ENCODE measurements at places on chromosomes 2 and 18.

DNA sequence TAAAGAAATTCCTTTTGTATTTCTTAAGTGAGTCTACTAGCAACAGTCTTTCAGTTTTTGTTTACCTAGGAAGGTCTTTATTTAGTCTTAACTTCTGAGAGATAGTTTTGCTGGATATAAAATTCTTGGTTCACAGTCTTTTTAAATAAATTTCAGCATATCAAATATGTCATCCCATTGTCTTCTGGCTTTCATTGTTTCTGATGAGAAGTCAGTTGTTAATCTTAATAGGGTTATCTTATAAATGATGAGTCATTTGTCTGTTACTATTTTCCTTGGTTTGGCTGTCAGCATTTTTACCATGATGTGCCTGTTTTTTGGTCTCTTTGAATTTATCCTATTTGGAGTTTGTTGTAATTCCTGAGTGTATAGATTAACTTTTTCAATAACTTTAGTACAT, 129.3 kb downstream of the FAM210A start:
- DNase-seq, result no peak

DNA sequence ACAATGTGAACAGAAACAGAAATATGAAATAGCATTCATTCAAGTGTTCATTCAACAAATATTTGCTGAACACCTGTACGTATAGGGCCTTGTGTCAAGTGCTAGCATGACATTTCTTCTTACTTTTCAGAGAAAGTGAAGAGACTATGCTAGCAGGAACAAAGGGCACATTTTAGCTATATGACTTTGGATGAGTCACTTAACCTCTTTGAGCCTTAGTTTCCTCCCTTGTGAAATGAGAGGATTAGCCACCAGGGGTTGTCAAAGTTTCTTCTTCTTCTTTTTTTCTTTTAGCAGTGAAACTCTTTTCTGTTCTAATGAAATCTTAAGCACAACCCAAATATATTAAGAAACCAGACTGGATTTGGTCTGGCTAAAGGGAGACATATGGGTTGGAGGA, 53.1 kb downstream of the FIGN start:
- no peak for DNase-seq

- no peak for DNase-seq
These were observed 25.5 kb upstream of the SLC1A4 start for GRCh38 chr2:64963719-64964118.

GRCh38 chr18:24949908-24950307, 402.1 kb downstream of the ZNF521 start:
- DNase-seq, result no peak

GRCh38 chr2:126448611-126449010, 207.3 kb upstream of the GYPC start:
- no peak for DNase-seq

GRCh38 chr2:149205143-149205542, 125.2 kb upstream of the LYPD6 start:
- no peak for DNase-seq

- no peak for DNase-seq
These were observed 3.0 kb upstream of the DLX1 start for GRCh38 chr2:172082105-172082943.

- peak; percentile 28 for DNase-seq
These were observed 8.5 kb downstream of the IRS1 start for GRCh38 chr2:226791056-226791486.

DNA sequence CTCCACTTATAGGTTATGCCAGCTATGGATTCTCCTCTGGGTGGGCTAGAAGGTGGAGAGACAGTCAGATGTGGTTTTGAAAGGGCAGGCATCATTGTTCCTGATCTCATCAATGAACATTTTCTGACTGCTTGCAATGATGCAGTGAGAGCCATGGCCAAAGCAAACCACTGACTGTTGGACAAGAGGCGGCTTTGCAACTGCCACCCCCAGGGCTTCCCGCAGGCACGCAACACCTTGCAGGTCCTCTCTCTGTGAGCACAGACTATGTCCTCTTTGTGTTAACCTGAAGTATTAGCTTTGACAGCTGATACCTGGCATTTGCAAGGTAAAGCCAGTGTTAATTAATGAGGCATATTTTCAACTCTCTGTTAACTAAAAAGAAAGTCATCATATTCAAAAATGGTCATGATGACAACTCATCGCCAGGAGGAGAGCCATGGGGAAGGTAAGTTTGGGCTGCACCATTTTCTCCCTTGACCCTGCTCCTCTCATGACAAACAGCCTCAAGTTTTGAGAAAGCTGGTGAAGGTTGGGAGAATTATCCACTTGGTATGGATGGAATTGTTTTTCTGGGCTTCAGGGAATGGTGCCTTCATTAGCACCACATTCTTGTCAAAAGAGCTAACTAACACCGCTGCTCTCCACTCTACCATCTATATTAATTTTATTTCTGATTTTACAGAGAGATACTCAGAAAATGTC, 14.9 kb upstream of the FAM124B start:
- DNase-seq, result no peak

DNA sequence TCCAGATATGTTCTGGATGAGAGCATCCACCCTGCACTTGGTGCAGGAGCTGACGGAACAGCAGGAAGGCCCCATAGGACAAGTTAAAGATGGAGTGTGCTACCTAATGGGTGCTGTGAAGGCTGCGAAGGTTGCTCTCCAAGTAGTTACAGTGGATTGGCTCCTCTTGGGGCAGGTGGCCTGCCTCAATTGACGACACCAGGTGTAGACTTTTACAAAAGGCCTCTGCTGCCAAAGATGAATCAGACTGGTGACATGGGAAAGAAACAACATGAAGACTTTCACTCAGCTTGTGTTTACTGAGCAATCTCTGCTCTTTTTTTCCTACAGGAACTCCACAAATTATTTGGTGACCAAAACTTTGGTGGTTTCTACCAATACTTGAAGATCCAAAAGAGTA, 437.7 kb downstream of the PLCL1 start:
- no peak for DNase-seq

- no peak for DNase-seq
These were observed 62.6 kb downstream of the CIB4 start for GRCh38 chr2:26578581-26578980.

DNA sequence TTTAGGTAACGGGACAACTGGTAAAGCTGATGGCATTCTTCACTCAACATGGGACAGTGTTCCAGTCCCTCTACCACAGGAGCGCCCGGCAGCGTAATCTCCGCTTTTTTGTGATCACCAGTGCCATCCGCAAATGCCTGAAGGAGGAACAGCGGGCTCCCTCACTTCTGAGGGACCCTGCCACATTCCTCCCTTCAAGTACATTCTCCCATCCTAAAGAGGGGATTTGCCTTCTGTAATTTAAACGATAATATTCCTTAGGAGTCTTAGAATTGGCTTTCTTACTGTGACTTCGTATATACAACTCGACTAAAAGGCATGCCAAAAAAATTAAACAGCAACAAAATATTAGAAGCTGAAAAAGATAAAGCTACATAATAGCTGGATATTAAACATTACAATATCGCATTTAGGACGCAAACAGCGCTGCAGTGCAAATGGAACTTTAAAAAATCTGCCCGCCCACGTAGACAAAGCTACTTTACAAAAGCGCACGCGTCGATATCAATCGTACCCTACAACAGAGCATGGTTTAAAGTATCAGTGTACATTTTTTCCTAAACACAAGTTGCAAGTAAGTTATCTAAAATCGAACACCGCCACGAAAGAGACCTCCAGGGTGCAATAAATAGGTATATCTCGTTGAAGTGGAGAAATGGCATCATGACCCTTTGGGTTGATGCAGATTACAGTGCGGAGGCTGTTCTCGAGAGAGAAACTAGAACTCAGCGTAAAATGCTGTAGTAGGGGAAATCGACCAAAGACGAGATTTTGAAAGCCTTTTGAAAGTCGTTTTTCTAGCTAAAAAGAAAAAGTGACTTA, 2.3 kb upstream of the VSNL1 start:
- no peak for DNase-seq

DNA sequence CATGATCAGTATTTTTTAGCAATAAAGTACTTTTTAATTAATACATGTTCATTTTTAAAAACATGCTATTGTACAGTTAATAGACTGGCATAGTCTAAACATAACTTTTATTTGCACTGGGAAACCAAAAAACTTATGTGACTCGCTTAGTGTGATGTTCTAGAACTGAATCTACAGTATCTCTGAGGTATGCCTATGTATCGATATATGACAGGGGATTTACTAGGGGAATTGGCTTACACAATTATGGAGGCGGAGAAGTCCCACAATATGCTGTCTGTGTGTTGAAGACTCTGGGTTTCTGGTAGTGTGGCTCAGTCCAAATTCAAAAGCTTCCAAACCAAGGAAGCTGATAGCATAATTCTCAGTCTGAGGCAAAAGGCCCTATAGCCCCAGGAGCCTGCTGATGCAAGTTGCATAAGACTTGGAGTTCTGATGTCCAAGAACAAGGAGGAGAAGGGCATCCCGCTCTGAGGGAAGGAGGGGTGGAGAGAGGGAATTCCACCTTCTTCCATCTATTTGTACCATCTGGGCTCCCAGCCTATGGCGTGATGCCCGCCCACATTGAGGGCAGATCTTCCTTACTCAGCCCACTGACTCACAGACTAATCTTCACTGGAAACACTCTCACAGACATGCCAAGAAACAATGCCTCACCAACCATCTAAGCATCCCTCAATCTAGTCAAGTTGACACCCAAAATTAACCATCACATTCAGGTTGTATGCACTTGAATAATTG, 27.5 kb downstream of the ZNF638 start:
- DNase-seq, result no peak

GRCh38 chr2:207219676-207220501, 54.1 kb upstream of the KLF7 start:
- no peak for DNase-seq

DNA sequence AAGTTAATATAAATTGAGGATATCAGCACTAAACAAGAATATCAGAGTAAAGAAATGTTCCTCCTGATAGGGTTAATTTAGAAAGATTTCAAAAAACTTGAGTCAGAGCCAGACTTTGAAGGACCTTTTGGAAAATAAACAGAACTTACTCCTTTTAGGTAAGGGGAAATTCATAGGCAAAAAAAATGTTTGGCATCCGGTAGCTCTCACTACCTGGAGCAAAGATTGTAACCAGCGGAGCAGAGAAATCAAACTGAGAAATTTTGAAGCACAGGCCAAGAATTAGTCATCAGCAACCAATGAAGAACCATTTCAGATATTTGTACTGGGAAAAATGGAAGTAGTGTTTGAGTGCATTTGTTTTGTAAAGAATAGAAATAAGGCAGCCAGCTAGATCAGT, 113.0 kb downstream of the ICA1L start:
- DNase-seq, result no peak

- DNase-seq, result no peak
These were observed 53.2 kb downstream of the SH3BP4 start for GRCh38 chr2:235005023-235005422.

DNA sequence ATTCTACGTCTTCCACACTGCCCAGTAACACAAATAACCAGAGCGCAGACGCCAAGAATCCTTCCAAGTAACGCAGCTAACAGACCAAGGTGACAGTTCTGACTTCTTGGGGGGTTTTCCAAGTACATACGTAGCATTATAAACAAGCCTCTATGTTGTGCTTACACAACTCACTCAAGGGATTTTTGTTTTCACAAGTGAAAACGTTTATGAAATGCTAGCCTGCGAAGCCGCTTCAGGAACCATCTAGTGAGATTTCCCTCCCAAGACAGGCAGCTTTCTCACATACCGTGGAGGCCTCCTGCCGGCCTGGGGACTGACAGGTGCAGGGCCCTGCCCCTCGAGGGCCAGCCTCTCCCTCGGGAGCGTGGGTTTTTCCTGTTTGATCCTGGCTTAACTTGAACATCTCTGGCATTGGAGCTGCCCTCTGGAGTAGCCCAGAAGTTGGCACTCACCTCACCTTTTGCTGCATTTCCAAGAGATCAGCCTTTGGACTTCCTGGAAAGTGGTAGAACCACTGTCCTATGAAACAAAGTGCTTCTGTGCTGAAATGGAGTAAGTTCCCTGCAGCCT, 151.1 kb downstream of the MBP start:
- no peak for DNase-seq

DNA sequence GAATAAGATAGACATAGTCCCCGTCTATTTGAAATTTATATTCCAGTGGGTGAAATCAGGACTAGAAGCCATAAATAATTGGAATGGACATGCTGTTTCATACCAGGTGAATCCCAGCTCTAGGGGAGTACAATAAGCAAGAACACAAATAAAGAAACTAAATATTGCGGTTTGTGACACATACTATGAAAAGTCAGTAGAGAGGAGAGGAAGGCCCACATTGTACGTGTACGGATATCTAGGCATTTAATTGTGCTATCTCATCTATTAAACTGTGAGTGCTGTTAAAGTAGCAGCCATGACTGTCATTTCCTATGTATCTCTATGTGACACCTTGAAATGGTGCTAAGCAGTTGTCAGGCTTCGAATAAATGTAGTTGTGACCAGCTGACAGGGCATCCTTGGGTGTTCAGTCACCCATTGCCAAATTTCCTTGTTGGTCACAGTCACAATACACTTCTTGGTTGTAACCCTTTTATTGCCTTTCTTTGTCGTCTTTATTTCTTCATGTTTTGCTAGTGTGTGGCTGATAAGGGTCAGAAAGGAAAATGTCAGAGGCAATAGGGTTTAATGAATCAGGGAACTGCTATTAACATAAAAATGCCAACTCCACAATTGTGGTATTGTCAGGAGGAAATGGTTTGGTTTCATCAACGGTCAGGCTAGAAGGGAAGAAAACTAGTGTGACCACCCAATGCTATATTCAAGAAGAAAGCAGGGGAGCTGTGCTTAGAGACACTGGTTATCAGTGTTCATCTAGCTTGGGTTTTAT, 31.5 kb downstream of the CPO start:
- DNase-seq, result no peak

GRCh38 chr2:188819792-188820191, 154.4 kb upstream of the COL3A1 start:
- DNase-seq, result no peak

- no peak for DNase-seq
These were observed 448.7 kb upstream of the TCF4 start for GRCh38 chr18:56036741-56037140.

GRCh38 chr18:46462523-46462922, 194.5 kb downstream of the LOXHD1 start:
- DNase-seq, result no peak

DNA sequence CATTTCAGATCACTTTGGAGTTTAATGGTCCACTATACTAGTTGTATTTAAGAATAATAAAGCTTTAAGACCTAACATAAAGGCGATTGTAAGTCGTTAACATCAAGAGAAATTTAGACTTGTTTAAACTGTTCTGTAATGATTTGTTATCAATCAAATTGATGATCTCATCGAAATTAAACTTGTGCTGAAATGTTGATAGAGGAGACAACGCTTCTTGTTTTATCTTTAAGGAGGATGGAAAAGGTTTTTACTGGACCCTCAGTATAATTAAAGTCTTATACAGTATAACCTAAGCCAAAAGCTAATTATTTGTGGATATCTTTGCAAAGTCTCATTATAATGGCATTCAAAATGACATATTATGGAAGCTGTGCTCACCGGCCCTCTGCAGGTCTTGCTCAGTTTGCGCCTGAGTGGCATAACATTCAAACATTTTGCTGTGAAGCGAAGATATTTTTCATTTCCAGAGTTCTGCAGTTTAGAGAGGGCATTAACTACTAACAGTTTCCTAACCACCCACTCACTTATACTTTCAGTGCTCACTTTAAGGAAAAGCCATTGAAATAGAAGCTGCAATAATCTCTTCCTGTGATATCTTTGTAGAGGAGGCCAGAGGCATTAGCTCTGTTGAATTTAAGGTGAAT, 1.4 kb upstream of the SERTAD2 start:
- no peak for DNase-seq

GRCh38 chr2:39146630-39147029, 25.8 kb upstream of the SOS1 start:
- DNase-seq, result no peak

- DNase-seq, result no peak
These were observed 679 bp downstream of the RNF144A start for GRCh38 chr2:6917761-6918421.
